ENCODE measurements at places on chromosomes 4 and X.

GRCh38 chrX:10327651-10328050, 170.9 kb downstream of the CLCN4 start:
- no peak for DNase-seq

GRCh38 chrX:39518476-39519029, 579.2 kb downstream of the BCOR start:
- no peak for DNase-seq

DNA sequence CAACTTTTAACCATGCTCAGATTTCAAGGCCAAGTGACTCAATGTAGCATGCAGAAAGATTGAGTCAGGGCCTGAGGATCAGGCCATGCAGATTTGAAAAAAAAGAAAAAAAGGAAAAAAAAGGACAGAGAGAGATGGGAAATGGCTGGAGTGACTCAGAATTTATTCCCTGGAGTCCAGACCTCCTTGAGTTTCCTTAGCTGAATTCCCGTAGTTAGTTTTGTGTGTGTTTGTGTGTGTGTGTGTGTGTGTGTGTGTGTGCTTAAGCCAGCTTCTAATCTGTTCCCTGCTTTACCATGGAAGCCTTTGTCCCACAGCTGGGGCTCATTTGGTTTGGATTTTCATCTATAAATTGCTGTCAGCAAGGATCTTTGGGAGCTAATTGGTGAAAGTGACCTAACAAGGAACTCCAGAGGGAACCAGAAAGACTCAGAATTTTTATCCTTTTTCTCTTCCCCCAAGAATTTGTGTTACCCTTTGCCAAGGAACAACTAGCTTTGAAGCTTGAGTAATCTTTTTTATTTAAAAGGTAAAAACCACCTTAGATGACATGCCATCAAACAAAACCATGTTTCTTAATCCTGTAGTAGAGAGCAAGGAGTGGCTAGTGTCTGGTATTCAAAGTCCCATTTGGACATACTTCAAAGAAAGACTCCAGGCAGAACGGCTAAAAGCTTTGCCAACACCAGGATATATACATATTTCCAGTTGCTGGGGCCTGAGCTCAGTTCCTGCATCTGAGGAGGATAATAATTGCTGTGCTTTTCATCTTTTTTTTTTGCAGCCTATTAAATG, 109.0 kb upstream of the DDIT4L start:
- DNase-seq = no peak

GRCh38 chr4:154738426-154738825, 5.4 kb upstream of the LRAT start:
- DNase-seq = no peak

GRCh38 chrX:100895365-100896075, 21.4 kb upstream of the NOX1 start:
- no peak for DNase-seq

GRCh38 chrX:133302775-133303445, 84.8 kb upstream of the TFDP3 start:
- no peak for DNase-seq

DNA sequence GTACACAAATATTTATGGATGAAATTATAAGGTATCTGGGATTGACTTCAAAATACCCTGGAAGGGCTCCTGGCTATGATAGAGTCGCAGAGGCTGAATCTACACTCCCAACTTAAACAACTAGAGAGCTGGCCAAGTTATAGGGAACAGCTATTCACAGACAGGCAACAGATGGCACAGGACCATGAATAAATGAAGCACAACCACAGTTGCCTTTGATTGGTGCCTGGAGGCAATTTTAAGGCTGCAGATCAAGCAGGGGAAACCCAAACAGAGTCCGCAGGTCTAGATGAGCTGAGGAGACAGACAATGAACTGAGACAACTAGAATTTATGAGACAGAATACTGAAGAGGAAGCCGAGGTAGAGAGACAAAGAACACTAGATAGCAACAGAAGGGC, 155.9 kb downstream of the EVC2 start:
- DNase-seq = no peak

DNA sequence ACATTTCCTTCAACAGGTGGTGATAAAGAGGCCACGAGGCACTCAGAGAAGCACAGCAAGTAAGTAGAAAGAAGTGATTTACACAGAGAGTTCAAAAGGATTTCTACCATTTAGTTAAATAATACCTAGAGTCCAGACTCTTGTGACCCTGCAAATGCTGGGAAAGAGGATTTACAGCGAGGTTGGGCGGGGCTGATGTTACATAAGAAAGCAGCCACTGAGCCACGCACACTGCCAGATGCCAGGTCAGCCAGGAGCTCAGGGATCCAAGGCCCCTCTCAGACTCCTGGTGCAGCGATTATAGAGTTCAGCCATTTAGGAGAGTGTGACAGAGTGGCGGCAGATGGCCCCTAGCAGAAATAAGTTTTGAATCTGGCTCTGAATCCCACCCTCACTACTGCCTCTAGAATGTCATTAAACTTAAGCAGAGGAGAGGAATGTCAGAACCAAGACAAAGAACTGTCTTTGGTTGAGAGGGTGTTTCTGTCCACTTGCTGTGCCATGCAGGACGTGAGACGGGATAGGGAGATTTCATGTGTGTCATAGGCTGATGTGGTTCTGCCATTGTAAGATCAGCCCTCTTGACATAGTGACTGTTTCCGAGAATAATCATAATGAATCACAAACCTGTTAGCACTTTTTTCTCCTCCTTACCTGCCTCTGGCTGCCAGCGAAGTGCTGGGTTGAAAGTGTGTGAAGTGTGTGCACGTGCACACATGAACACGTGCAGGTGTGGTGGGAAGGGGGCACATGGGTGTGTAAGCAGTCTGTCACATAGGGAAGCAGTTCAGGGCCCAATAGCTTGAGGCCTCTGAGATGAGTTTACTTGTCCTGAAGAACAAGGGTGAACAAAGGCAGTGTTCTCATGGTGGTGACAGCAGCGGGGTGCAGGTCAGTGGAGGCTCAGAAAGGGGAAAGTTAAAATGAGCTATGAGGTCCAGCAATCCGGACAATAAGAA, 50.1 kb downstream of the MFAP3L start:
- no peak for DNase-seq

DNA sequence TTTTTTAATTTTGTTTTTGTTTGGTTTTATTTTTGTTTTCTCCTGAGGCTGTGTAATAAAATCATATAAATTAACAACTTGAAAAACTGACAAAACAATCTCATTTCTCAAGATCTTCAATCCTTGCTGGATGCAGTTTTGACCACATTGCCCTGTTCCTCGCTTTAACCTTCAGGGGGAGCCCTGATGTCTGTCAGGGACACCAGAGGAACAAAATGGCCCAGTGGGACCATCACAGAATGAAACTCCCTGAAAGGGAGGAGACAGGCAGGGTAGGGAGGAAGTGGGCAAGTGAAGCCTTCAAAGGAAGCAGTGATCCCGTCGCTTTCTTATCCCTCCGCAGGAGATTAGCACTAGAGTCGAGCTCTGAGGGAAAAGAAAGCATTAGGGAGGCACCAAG, 274.9 kb upstream of the LDB2 start:
- DNase-seq = no peak

- DNase-seq = no peak
These were observed 6.9 kb upstream of the ETDC start for GRCh38 chrX:135302269-135302873.

GRCh38 chr4:23234716-23235115, 542.0 kb downstream of the GBA3 start:
- no peak for DNase-seq

- no peak for DNase-seq
These were observed 12.1 kb upstream of the CLCN5 start for GRCh38 chrX:49910344-49910743.

DNA sequence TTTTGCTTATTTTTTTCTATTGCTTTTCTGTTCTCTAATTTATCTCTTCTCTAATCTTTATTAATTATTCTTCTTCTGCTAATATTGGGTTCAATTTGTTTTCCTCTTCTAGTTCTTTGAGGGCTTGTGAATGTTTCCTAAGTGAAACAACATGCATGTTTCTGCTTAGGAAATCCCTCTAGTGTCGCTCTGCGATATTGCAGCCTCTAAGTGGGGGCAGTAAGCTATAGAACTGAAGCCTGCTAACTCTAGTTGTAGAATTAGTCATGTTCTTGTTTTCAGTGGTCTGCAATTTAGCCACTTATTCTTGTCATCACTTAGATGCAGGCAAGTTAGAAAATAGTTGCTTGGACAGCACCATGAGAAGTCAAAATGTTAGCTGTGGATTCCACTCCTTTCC, 222.6 kb downstream of the SPIN4 start:
- no peak for DNase-seq

GRCh38 chr4:147782087-147782781, 50.3 kb downstream of the ARHGAP10 start:
- no peak for DNase-seq

DNA sequence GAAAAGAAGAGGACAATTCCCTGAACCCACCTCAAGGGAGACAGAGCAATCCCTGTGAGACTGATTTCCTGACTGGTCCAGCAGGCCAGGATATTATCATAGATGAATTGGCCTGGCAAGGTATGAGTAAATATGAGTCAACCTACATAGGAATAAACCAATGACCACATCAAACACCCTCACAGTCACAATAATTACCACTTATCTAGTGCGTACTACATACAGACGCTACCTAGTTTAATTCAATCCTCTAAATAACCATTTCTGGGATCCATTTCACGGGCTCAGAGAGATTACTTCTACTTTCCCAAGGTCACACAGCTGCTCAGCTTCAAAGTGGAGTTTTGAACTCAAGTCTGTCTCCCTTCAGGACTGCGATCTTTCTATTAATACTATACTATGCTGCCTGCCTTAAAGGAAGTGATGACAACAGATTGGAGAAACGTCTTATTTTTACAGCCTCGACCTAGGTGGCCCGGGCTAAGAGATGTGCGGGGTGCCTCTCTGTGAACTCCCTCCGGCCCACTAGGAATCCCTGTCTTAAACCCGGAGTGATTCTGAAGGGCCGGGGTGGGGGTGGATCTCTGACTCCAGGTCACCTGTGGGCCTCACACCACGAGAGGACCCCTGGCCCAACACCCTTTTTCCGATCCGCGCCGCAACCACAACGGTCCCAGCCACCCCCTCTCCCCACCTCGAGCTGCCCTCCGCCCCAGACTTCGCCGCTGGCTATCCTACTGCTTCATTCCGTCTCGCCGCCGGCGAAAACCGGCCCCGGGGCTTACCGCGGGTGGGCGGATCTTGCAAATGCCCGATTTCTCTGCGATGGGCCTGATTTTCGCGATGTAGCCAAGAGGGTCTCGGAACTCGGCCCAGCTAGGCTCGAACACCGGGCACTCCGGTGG, 800 bp downstream of the KDM5C start:
- no peak for DNase-seq

DNA sequence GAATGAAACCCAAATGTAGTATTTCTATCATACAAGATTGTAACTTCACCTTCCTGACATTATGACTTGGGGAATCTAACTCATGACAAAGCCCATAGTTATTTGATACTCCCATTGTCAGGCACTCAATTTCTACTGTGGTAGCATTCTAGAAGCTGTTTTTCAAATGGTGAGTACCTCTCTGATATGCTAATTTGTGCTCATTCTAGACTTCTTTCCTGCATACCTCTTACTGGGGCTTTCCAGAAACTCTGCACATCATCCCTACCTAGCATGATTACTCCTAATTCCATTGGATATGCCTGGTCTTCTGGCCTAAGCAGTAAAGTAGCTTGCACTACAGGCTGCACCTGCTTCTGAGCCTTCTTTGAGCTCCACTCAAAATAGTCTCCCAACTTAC, 50.4 kb upstream of the TMEM184C start:
- no peak for DNase-seq

GRCh38 chr4:118957722-118958445, 69.2 kb downstream of the SYNPO2 start:
- DNase-seq = no peak

Data from activated CD4-positive, alpha-beta T cell treated with anti-CD3 and anti-CD28 coated beads for 1 hour (primary cell).